ENCODE measurements at places on chromosomes 3 and 15.

- DNase-seq = no peak
These were observed 44.0 kb upstream of the ETV5 start for GRCh38 chr3:186152889-186153292.

DNA sequence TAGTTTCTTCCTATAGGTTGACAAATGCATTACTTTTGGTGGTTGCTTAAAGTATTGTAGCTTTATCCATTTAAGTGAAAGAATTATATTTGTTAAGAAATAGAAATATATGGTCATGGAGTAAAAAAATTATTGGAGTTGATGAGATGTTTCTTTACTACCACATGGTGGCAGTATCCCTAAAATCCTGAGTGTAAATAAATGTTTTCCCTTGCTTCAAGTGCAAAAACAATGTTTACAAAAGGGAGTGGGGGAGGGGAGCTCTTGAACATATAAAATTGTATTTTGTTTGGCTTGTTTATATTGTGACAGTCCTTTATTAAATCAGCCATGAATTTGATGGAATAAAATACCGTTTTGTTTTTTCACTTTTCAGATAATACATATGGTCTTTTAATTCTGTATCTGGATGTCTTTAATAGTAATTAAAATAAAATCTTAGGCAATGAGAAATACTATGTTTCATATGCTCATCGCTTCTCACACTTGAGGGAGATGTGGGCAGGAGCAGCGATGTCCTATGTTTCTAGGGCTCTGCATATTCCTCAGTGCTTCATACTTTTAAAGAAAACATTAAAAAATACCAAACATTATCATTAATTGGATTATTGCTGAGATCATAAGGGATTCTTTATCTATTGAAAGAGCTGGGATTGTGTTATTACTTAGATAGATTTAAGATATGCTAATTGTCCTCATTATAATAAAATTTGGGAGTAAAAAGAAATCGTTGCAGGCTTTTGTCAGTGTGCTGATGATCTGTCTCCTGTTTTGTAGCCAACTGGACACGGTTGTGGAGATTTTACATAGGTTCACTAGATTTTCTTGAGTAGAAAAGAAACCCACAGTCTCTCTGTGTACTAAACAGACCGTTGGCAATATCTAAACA lies 349.7 kb downstream of the TUSC7 start:
- no peak for DNase-seq

GRCh38 chr3:153903430-153903829 lies 217.8 kb upstream of the ARHGEF26 start:
- no peak for DNase-seq

DNA sequence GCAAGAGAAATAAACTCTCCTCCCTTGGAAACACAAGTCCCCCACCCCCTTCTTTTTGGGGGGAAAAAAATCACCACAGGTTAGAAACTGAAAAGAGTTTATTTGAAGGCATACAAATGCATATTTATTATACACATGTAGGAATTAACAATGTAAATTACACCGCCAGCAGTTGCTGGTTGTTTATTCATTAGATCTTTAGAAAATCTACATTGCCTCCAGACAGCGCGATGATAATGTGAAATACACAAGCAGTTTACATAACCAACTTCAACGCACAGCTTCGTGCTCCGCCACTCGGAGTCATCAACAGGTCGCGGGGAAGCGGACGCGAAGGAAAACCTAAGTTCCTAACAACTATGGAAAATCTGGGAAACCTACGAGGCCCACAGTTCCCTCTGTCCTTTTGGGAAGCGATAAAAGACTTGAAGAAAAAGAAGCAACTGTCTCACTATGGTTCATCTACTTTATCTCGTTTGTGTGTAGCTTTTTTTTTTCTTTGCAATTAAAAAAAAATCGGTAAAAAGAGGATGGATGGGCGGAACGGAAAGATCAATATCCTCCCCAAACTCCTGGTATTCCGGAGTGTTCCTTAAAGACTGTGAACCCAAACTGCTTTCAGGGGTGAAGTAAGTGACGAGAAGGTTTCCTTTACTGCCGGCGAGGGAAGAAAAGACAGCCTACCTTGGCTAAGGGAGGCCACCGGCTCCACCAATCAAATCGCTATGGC lies 8.4 kb upstream of the FOXB1 start:
- DNase-seq = no peak

GRCh38 chr3:129530251-129530791 lies 1.9 kb downstream of the RHO start:
- no peak for DNase-seq

GRCh38 chr3:11989383-11990038 lies 14.7 kb upstream of the SYN2 start:
- DNase-seq = no peak

GRCh38 chr3:49718858-49719213 lies 648 bp downstream of the AMIGO3 start:
- DNase-seq = peak; percentile 33

DNA sequence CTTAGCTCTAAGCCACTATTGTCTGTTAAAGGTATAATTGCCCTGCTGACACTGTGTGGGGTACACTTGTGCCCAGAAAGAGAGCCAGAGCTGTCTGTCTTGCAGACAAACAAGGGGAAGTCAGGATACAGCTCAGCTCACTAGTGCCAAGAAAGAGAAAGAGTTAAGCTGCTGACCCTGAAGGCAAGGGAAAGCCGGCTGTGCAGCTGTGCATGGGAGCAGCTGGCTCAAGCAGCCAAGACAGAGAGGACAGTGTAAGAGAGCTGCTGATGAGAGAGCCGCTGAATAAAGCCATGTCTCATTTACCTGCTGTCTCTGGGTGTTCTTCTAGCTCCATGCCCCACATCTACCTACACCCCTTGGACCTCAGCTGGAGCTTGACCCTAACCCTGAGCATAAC lies 428.1 kb upstream of the NAALADL2 start:
- DNase-seq = no peak

DNA sequence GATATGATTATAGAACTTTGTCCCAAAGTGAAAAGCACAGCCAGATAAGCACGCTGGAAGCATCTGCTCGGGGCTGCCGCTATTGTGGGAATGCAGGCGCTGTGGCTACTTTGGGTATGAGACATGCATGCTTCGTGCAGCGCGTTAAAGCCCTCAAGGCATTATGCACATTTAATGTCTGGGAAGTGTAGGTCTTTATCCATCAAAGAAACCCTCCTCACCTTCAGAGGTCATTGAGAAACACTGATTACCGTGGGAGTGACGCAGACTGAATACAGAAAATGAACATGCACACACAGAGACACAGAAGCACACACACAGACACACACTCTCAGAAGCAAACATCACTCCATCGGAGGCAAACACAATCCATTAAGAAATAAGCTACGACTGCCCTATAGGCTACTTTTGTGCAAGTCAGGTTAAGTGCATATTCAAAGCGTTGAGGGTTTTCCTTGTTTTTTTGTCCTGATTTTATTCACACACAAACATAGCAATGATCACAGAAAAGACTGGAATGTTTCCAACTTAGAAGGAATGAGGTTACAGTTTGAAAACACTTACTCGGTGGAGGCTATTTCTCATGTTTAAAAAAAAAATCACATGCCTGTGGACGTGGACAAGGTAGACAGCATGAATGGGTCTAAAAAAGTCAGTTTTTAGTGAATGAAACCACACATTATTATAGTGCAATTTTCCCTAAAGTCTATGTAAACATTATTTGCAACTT lies 68.5 kb downstream of the PLCH1 start:
- no peak for DNase-seq

GRCh38 chr15:69149803-69150202 lies 10.6 kb upstream of the GLCE start:
- no peak for DNase-seq

DNA sequence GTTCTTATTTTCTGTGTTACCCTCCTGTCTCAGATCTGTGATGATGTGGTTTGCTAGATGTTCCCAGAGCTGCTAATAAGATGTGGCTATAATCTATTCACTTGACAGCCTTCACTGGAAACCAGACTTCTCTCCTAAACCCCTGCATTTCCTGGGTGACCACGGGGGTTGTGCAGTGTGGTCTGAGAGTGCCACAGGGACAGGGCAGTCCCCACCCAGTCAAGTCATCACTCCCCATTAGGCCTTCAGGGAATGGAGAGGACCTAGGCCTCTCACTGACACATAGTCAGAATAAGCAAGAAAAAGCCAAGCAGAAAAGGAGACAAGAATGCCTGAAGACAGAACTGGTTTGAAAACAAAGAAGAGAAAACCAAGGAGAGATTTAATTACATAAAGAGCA lies 58.3 kb downstream of the GJD2 start:
- DNase-seq = no peak

DNA sequence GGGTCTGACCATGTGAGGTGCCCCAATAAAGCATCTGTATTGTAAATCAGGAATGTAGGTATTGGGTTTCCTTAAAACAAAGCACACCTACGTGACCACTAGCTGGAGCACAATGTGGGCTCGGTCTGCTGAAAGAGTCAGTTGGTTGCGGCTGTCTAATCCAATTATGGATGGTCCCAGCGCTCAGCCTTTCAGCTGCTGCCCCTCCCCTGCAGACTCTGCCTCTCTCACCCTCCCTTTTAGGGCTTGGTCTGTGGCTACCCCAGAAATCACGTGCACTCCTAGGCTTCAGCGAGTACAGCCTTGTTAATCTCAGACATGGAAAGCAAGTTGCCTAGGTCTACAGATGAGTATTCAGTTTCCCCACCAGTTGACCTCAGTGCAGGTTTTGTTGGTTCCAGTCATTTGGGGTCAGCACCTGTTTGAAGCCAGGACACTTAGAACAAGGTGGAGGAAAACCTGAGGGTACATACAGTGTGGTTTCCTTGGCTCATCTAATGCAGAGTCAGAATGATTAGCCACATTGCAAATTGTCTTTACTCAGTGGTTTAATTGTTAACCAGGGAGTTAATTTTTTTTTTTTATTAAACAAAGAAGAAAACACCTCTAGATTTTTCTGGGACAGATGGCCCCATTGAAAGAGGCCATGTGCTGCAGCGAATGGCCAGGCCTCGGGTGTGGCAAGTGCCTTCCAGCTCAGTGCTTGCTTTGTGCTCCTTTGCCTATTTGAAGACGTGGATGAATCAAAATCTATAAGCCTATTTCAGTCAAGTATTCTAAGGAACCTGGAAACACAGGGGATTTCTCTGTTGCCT lies 137.7 kb downstream of the IGF1R start:
- peak; percentile 20 for DNase-seq

- DNase-seq = no peak
These were observed 143.5 kb downstream of the LRRK1 start for GRCh38 chr15:101062471-101063171.

GRCh38 chr15:40407330-40407990 lies 1.9 kb downstream of the IVD start:
- no peak for DNase-seq

DNA sequence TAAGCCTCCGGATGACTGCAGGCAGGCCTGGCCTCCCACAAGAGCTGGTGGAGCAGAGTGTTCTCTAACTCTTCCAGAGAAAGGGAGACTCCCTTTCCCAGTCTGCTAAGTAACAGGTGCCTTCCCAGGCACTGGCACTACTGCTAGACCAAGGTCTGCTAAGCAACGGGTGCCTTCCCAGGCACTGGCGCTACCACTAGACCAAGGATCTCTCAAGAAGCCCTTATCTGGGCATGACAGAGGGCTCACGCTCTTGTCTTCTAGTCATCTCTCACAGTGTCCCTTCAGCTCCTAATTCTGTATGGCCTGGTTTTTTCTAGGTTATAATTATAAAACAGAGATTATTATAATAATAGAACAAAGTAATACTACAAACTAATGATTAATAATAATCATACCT lies 27.8 kb downstream of the MYL3 start:
- DNase-seq = no peak

DNA sequence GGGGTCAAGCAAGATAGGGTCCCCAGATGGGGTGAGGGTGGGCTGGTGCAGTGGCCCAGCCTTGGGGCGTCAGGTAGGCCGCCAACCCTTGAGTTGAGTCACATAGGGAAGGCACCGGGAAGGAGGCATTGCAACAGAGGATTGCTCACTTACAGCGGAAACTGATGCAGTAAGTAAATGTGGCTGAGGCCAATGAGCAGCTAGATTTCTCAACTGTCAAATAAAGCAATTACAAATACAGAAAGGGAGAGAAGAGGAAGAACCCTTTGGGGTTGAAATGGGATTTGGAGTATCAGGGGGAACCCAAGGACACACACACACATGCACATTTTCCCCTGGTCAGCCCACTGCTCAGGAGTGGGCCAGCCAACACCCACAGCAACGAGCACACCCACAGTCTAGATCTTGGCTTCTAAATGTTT lies 44.0 kb downstream of the CHSY1 start:
- DNase-seq = peak; percentile 34

DNA sequence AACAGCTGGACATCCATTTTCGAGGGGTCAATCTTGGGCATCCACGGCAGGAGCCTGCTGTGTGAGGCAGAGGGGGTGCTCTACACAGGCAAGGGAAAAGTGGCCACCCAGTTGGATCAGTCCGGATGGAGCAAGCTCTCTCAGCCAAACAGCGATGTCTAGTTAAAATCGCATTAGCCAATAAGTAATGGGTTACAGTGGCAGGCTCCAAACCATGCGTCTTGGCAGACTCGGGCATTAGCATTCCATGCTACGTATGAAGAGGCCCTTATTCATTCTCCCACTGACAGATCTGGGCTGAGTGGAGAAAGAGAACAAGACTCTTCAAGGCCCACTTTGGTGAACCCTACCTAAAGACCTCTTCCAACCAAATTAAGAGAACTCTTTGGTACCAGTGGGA lies 49.3 kb downstream of the CCNB2 start:
- DNase-seq = no peak

DNA sequence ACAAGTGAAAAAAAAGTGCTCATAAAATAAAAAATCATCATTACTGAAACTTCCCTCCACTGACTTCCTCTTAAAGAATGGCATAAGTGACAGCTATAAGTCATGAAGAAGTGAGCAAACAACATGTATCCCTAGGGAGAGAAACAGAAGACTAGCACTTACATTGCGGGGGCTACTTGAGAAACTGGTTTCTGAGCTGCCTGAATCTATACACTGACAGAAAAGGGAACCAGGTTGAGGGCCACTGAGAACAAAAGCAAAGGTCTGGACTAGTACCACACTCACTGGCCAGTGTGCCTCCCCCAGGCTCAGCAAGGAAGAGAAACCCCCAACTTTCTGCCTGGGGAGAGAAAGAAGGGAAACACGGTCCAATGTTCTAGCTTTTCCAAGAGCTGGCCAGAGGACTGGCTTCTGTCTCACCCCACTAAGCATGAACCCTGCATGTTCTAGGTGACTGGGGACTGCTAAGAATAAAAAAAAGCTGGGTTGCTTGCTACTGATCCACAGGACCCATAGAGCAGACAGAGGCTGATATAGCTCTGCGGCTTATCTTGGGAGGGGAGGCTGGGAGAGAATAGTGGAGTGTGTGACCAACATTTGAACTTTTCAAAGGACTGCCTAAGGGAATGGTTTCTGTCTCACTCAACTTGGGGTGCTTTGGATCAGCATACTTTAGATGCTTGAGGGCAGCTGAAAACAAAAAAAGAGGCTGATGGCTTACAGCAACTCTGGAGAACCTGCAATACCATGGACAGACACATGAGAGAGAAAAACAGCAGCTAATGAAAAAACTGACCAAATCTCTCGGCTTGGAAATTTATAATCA lies 8.1 kb downstream of the RAD18 start:
- no peak for DNase-seq

GRCh38 chr3:164332831-164333802 lies 745.2 kb downstream of the SI start:
- DNase-seq = no peak

GRCh38 chr3:66642019-66642418 lies 141.2 kb upstream of the LRIG1 start:
- DNase-seq = no peak

GRCh38 chr3:121430664-121431215 lies 115.0 kb downstream of the POLQ start:
- DNase-seq = no peak

GRCh38 chr3:62467966-62468722 lies 94.8 kb upstream of the FEZF2 start:
- no peak for DNase-seq

GRCh38 chr3:43190670-43191069 lies 84.8 kb upstream of the POMGNT2 start:
- DNase-seq = no peak
